ENCODE measurements at places on chromosomes 12 and 14.

- DNase-seq, result no peak
Measured at GRCh38 chr12:92395322-92395721, 249.7 kb upstream of the BTG1 start.

- peak; percentile 41 for DNase-seq
Measured at GRCh38 chr12:32273063-32273522, 126.3 kb upstream of the FGD4 start.

GRCh38 chr12:57131896-57132744 lies 3.8 kb downstream of the LRP1 start:
- peak; percentile 56 for DNase-seq

DNA sequence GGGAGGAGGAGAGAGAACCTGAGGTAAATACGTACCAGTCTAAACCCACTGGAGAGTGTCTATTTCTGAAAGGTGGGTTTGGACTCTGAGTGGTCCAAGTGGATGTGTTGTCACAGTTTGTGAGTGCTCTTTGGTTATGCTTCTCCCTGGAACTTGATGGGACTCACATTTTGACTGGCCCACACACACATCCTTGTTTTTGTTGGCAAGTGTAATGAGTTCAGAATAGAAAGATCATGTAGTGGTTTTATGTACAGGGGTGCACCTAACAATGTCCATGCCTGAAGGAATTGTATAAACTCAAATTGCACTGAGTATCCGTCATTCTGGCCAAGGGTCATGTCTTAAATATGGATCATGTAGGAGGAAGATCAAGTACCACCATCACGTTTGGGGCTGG lies 4.8 kb downstream of the PPFIBP1 start:
- no peak for DNase-seq

GRCh38 chr14:76271041-76271755 lies 104.7 kb upstream of the ESRRB start:
- no peak for DNase-seq

DNA sequence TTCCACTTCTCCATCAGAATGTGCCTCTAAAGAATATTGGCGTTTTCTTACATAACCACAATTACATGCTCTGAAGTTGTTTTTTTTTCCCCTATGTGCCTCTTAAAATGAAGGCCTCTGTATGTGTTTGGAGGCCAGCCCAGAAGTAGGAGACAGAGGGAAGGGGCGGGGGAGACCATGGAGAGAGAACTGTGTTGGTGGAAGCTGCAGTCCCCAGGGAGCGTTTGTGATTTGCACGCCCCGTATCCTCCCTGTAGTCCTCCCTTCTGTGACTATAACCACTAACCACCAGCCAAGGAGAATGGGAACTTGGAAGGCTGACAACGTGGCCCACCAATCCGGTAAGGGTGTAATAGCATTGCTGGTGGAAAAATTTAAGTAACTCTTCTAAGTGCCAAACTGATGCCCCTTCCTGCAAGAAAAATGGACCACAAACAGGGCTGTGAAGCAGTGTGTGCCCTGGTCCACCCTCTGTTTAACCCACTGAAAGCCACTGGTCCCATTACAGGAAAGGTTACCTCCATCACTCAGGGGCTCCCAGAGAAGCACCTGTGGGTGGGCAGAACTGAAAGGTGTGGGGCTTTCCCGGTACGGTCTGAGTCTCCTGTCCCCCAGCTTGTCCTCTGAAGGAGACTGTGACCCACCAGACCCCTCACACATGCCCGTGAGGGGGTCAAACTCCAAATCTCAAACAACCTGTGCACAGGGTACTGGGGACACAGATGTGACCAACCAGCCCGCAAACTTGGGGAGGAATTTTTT lies 36.8 kb downstream of the CCDC88C start:
- peak; percentile 75 for DNase-seq

GRCh38 chr12:6953442-6954315 lies 2.5 kb downstream of the PTPN6 start:
- DNase-seq, result peak; percentile 75

- no peak for DNase-seq
Measured at GRCh38 chr14:31541702-31542101, 19.5 kb upstream of the NUBPL start.

GRCh38 chr14:94269156-94269555 lies 23.9 kb downstream of the SERPINA10 start:
- DNase-seq, result no peak

DNA sequence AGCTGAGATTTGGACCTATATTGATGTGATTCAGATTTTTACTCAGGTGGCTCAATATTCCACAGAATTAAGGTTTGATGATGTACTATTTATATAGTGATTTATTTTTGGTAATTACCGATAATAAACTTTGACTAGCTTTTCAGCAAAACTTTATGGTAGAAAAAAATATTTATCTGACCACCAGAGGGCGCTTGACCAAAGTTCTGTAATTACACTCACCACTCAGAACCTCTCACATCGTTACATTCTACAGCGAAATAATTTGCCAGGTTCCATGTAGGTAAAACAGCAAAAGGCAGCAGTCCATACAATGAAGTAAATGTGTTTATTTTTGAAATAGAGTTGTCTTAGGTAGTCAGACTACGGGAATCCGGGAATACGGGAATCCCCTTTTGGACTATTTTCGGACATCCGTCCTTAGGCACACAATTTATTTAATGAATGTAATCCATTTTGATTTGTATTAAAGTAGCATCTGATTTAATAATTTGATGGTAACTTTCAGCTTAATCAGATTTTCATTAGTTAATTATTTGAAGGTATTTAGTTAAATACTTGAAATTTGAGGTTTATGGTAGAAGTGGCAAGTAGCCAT lies 143.0 kb upstream of the DDHD1 start:
- peak; percentile 41 for DNase-seq

DNA sequence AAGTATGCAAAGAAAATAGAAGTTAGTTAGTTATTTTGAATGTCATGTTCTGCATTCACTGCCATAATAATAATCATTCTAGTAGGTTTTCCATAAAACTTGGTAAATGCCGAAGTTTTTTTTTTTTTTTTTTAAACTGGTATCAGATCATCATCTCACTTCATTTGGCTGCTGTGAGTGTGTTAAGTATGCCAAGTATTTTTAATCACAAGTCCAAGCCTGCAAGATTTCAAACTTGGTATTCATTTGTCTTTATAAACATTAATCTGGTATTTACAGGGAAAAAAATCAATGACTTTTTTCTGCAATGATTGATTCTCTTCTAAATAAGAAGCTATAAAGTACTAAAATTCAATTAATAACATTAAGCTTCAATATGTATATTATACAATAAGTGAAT lies 248.9 kb downstream of the CCDC59 start:
- no peak for DNase-seq

DNA sequence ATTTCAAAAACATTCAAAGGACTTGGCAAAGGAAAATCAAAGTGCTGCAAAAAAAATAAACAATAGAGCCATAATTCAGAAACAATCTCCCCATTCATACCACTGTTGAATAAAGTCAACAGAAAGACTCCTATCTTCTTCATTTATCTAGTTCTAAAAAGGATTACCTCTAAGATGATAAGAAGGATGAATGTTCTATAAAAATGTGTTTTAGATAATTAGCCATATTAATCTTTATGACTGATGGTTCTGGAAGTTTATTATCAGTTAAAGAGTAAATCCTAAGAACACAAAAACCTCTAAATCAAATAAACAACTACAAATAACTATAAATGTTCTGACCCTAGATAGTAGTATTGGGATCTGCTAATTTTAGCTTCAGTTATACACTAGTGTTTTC lies 37.8 kb upstream of the CDKL1 start:
- no peak for DNase-seq

GRCh38 chr12:47938093-47938492 lies 25.3 kb upstream of the TMEM106C start:
- peak; percentile 67 for DNase-seq

- no peak for DNase-seq
Measured at GRCh38 chr14:81535396-81536164, 1.9 kb upstream of the SEL1L start.

DNA sequence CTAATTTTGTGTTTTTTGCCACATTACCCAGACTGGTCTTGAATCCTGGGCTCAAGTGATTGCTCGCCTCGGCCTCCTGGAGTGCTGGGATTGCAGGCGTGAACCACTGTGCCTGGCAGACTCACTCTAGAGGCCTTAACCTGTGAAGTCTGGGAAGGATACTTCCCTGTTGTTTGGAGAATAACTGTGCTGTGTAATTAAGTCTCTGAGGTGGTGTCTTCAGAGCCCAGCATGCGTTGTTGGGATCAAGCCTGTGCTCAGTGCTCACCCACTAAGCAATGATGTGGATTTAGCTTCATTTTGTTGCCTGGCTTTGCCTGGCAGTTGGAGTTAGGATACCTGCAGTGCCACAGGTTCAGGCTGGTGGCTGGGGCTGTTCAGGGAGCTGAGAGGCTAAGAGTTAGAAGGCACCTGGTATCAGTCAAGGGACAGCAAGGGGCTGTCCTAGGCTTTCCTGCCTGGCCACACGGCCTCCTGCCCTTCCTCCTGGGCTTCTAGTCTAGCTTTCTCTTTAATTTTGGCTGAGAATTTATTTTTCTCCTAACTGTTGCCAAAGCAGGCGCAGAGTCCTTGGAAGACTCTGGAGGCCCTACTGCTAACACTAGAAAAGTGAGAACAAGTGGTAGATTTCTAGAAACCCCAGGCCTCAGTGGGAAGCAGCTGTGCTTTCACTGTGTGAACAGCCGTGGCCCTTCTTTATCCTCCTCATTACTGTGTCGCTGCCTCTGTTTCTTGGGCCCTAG lies 38.5 kb downstream of the EP400 start:
- no peak for DNase-seq

GRCh38 chr14:22836301-22837113 lies at the start of gene MMP14:
Gene MMP14, plus strand, starts transcription at chr14:22836585. Its CDS starts 233 bp downstream, at chr14:22836818.
- peak; percentile 93 for DNase-seq

DNA sequence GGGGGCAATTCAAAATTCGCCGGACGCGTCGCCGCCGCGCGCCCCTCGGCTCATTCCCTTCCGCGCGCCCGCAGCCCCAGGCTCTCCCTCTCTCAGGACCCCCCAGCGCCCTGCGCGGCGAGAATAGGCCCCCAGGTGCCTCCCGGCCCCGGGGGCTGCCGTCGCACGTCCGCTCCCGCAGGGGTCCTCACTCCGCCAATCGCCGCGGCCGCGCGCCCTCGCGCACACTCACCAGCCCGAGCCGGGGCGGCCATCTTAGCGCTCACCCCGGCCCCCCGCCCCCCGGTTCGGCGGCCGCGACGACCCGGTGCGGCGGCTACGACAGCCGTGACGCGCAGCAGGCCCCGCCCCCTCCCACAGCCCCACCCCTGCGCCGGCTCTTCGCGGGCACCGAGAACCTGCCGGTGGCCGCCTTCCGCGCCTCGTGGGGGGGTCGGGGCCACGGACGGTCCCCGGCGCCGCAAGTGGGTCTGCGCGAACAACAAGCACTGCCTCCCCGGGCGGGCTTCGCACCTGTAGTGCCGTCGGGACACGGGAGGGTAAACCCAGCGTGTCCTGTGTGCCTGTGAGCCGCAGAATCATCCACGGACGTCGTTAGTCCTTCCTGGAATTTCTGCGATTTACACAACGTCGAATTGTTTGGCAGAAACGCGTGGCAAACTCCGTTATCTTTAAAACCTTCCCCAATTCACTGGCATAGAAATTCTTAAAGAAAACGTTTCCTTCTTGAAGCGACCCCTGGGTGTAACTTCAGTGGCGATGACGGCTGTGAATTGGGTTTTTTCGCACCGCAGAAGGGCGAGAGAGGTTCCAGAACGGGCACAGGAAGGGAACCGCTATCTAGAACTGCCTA lies 2.5 kb downstream of the USP44 start:
- peak; percentile 12 for DNase-seq

DNA sequence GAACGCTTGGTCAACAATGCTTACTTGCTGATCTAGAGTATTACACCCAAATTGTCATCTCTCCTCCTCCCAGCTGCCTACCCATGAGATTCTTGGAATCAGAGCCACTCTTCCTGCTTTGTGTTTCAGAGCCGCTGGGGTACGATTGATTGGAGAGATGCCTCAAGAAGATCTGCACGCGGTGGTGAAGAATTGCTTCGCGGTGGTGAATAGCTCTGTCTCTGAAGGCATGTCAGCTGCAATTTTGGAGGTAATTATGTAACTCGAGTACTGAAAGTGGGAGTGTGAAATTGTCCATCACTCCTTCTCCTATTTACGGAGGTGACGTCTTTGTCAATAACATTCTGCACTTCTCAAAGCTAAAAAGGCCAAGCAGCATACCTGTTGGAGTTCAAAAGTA lies 93.9 kb downstream of the GLT1D1 start:
- DNase-seq, result no peak

GRCh38 chr14:64912261-64912660 lies 2.0 kb upstream of the CHURC1 start:
- no peak for DNase-seq

DNA sequence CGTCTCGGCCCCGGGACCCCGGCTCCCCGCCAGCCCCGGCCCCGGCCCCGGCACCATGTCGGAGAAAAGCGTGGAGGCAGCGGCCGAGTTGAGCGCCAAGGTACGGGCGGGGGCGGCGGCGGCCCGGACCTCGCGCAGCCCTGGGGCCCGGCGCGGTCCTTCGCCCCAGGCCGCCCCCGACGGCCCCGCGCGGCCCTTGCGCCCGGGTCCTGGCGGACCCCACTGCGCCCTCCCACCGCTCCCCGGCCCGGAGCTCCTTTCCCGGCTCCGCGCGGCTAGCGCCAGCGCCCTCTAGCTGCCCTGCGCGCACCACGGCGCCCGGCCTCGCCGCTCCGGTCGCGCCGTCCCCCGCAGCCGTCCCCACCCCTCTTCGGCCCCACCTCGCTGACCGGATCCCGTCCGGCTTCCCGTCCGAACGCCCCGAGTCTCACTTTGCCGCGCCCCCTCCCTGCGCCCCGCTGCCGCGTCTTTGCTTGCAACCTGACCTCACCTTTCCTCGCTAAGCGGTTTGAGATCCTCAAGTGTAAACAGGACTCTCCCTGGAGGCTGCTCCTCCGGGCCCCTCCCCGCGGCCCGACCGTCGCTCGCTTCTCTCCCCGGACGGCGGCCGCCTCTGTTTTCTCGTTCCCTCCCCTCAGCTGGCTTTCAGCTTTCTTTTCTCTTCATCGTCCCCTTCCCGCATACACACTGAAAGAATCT lies 637 bp downstream of the PTMS start:
- DNase-seq, result peak; percentile 67

GRCh38 chr14:106547735-106548434 lies 1021.5 kb downstream of the TMEM121 start:
- no peak for DNase-seq

- no peak for DNase-seq
Measured at GRCh38 chr14:49904270-49904669, 11.4 kb downstream of the ARF6 start.

GRCh38 chr12:58633479-58633878 lies 286.8 kb downstream of the LRIG3 start:
- DNase-seq, result peak; percentile 30

- DNase-seq, result no peak
Measured at GRCh38 chr12:89347325-89347829, 4.9 kb downstream of the DUSP6 start.

DNA sequence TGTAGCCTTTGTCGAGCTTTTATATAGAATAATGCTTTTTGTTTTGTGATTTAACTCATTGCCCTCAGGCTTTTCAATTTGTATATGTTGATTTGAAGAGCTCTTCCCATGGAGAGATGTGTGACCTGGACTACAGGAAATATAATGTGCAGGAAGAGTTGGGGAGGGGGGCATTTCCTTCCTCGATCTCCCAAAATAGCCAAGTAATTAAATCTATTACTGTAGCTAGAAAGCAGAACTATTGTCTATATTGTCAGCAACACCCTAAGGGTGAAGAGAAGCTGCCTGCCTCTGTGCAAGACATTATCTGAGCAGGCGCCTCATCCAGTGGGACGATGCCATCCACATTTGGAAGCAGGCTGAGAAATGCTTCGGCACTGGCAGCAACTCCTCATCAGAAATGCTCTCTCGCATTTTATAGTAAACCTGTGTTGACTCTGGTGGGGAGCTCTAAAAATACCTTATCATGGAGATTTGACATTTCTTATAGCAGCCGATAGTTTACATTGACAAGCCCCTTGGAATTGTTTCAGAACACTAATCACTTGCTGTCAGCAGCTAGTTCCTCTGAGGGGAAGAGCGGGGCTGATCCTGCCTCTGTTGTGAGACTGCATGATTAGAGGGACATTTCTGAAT lies 392.5 kb upstream of the RGS6 start:
- peak; percentile 46 for DNase-seq

Measured in fibroblast of skin of right biceps (primary cell).